ENCODE measurements at places on chromosomes 7 and 10.
A peak's percentile ranks its signal among the peaks of the same experiment; 100 is the strongest.

DNA sequence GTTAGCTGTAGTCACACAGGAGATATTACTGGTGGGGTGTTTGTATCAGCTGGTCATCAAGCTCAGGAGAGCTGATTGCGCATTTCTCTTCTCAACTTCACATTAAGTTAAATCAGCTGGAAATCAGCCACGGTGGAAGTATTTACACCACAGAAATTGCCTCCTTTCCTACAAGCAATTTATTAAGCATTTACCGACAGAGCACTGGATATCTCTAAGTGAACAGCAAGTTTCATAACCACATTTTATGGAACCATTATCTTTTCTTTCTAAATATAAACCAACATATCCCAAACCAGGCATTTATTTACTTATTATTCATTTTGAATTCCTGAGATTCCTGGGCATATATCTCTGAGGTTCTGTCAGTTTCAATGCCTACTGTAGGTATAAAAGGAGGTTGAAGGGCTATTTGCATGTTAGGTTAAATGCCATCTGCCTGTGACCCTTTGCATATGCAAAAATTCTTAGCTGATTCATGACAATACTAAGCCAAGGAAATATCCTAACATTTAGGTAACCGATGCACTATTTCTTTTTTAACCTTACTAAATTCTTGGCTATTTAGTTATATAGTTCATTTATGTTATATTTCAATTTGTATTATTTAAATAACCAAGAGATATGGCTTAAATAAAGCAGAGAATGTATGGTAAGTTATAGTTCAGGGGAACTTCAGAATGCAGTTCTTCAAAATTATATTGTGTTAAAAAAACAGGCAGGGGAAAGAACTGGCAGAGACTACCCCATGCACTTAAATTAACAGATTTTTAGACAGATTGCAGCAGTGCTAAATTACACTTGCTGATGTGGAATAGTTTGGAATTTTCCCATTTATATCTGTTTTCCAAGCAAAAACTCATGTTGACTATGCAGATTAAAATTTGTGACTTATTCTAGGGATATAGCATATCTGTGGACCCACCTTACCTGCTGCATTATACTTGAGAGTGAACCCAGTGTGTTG, 56.8 kb downstream of the DYNC1I1 start:
- no peak for DNase-seq

- no peak for DNase-seq
Observed at GRCh38 chr7:41445946-41446345, 256.9 kb downstream of the INHBA start.

- no peak for DNase-seq
Observed at GRCh38 chr10:132114953-132115520, 49.3 kb downstream of the JAKMIP3 start.

DNA sequence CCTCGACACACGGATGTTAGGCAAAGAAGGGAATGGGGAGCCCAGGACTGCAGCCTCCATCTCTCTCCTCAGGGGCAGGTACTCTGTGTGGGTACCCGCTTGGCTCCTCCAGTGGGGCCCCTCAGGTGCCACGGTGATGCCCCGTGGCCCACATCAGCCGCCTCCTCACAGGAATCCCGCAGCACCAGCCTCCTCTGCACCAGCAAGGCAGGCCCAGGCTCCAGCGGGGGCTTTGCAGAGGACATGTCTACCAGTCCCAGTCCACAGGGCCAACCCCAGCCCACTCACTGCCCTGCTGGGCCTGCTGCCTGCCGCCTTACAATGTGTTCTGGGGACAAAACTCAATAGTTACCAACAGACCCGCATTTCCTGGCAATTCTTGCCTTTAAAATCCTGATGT, 61.6 kb upstream of the ADGRA1 start:
- no peak for DNase-seq

DNA sequence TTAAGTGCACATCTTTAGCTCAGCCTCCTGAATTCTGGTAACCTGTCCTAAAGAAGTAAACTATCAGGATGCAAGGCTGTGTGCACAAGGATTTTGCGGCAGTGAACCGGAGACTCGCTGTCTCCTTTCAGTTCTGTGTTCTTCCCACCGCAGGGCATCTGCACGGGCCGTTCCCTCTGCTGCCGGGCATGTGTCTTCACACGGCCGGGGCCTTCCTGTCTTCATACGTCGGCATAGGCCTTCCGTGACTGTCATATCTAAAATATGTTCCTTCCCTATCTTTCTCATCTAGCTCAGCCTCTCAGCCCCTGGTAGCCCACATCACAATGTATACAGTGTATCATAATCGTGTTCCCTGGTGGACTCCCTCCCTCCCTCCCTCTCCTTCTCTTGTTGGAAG, 16.4 kb downstream of the PALD1 start:
- DNase-seq, result peak; percentile 12

- no peak for DNase-seq
Observed at GRCh38 chr7:78052112-78052511, 253.5 kb downstream of the PHTF2 start.

- no peak for DNase-seq
Observed at GRCh38 chr10:44198780-44199097, 186.2 kb downstream of the CXCL12 start.

- no peak for DNase-seq
Observed at GRCh38 chr7:27115221-27116026, 12.9 kb upstream of the HOXA2 start.

DNA sequence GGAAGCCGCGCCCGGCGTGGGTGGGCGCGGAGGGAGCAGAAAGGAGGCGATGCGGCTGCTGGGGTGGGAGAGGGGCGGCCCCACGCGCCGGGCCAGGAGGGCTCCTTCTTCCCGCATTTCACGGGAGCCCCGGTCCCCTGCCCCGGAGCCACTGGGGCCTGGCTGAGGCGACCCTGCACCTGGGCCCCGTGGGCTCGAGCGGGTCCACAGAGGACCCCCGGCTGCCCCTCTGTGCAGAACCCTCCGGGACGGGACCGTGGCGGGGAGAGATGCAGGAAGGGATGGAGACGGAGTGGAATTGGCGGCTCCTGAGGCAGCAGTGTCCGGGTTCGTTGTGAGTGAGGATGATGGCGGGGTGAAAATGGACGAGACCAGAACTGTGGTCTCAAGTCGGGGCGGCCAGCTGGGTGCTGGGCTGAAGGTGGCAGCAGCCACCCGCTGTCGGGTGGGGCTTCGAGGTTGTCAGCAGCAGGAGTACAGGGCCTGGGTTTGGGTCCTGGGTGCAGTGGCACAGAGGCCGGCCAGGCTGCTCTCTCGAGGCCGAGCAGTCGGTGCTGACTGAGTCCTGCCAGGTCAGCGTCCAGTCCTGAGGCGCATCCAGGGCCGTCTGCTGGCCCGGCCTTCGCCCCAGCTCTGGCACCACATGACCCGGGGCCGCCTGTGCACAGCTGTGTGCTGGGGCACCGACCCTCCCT, 80.4 kb downstream of the VIPR2 start:
- no peak for DNase-seq

GRCh38 chr10:75716506-75716905, 285.1 kb downstream of the LRMDA start:
- DNase-seq, result no peak

DNA sequence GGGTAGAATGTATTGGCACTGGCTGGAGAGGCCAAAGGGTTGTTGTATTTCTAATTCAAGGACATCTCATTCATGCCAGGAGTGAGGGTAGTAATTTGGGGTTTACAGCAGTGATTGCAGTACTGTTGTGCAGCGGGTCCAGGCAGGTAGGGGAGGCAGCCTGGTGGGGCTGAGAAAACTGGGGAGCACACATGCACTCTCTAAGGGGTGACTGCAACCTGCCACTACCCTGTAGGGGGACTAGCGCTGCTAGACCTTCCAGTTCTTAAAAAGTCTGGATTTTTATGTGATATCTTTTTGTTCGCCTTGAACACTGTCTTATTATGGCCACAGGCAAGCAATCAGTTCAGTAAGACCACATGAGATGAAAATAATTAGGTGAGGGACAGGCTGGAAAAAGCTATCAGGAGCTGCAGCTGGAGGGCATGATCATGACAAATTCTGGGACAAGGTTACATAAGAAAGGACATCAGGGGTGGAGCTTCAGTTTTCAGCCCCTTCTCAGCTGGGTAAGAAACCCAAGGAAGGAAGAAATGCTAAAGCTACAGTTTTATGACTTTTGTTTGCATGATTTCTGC, 149.0 kb downstream of the ARHGAP21 start:
- no peak for DNase-seq

DNA sequence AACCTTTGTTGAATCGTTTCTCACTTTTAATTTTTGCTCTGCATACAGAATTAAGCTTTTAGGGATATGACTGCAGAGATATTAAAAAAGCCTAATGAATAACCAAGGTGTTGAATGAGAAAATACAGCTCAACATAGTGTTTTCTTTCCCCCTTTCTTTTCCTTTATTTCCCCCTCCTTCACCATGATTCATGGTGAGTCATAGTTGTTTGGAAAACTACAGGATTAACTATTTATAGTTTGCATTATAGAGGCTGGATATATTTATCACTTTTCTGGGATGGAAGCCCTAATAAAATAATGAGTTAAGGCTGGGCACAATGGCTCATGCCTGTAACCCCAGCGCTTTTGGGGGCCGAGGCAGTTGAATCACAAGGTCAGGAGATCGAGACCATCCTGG, 115.0 kb downstream of the DNAJB9 start:
- no peak for DNase-seq

- DNase-seq, result no peak
Observed at GRCh38 chr7:32256376-32256775, 186.2 kb upstream of the PDE1C start.

DNA sequence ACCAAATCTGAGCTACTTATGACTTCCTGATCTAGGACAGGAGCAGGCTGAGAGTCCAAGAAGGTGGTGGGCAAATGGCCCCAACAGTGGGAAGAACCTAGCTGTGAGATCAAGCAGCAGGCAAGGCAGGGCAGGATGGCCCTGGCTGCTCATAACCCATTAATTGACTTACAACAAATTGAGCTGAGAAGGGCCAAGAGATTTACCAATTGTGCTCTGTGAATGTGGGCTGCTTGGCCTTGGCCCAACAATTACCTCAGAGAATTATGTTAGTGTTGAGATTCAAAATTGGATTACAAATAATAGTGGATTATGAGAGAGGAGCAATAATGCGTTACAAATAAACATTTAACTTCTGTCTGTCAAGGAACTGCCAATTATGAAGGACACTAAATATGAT, 956.5 kb downstream of the KCNMA1 start:
- DNase-seq, result no peak

- DNase-seq, result no peak
Observed at GRCh38 chr10:27349987-27350386, 109.4 kb upstream of the ACBD5 start.

DNA sequence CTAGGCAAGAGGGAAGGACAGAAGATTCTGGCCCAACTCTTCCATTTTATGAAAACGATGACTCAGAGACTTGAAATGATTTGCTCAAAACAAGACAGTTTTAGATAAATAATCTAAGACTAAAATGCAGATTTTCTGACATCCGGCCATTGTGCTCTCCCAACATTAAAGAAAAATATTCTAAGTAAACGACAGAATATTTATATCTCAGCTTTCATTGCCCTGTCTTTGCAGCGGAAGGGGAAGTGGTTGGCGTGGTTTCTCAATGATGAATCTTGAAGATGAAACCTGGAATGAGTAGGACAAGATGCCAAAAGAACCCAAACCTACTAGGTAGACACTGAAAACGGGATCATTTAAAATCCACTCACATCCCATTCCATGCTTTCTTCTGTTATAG, 28.9 kb upstream of the NPY start:
- no peak for DNase-seq

DNA sequence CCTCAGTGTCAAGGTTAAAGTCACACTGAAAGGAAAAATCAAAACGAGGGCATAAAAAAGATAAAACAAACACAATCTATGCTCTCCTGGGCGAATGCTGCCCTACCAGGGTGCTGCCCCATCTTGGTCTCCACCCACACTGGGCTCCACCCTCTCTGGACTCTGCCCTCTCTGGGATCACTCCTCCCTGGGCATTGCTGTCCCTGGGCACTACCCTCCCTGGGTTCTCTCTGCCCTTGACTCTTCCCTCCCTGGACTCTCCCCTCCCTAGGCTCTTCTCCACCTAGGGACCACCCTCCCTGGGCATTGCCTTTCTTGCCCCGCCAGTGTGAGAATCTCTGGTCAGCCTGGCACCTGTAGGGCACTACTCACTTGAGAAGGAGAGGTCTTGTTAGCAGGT, 8.6 kb downstream of the GDF2 start:
- no peak for DNase-seq

- DNase-seq, result peak; percentile 14
Observed at GRCh38 chr10:84608126-84608525, 279.7 kb downstream of the CCSER2 start.

GRCh38 chr10:50884302-50884701, 1.1 kb downstream of the A1CF start:
- no peak for DNase-seq

- no peak for DNase-seq
Observed at GRCh38 chr10:101566333-101567164, 21.5 kb downstream of the POLL start.

GRCh38 chr7:48426331-48426965, 255.2 kb downstream of the ABCA13 start:
- no peak for DNase-seq

GRCh38 chr7:1298931-1299885, 66.5 kb downstream of the UNCX start:
- no peak for DNase-seq

DNA sequence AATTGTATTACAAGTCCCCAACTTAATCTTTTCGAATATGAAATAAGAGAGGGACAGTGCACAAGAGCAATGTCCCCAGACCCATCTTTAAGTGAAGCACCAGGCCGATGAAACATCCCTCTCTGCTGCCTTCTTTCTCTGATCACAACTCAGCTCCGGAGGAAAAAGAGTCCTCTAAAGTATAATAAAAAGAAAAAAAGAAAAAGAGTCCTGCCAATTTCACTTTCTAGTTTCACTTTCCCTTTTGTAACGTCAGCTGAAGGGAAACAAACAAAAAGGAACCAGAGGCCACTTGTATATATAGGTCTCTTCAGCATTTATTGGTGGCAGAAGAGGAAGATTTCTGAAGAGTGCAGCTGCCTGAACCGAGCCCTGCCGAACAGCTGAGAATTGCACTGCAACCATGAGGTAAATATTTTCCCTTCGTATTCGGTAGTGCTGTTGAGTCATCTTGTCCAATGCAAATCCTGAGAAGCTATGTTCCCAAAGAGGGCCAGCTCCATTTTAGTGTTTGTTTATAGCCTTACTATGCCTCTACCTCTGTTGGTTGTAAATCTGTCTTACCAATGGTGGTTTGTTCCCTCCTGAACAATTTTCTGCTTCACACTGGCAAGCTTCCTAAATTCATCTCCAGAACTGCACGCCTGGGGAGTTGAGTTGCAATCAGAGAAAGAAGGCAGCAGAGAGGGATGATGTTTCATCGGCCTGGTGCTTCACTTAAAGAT, at the start of gene IFIT2:
Gene IFIT2 (plus strand): TSS at position 326 of the 725 bp plus-strand sequence. CDS start 78 bp downstream, at position 404.
- DNase-seq, result peak; percentile 35
